AG20443 (cell line): ENCODE measurements at places on chromosomes 3 and 15.

DNA sequence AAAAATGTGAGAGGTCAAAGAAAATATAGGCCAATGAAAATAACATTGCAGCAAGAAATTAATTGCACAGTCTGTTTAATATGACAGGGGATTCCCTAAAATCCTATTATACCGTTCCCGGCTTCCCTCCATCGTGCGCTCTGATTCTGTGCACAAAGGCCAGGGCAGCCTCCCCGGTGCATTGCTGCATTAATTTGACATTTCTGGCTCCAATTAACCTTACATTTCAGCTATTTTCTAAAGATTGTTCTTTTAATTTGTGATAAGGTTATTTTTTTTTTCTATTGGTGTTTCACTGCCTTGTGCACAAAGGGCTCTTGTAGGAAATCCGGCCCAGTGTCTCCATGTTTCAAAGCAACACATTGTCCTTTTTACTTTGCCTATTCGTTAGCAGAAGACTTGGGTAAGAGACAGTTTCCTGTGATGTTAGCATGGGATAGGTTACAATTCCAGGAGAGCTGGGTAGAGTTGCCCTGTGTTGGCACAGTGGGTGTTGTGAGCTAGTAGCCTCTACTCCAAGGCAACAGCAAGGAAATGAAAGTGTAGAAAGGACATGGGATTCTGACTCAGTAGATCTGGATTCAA lies 257.3 kb upstream of the IGF1R start:
- DNase-seq = no peak

DNA sequence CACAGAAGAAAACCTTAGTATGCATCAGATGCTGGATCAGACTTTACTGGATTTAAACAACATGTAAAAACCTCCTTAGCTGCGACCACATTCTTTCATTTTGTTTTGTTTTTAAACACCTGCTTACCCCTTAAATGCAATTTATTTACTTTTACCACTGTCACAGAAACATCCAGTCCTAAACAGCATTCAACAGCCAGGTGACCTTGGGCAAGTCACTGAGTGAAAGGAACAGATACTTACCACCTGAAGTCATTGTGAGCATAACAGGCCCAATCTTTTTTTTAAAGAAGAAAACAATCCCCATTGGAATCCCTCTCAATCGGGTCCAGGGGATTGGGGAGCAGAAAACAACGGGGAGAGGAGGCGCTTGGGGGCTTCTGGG lies 390 bp downstream of the STARD5 start:
- no peak for DNase-seq

GRCh38 chr3:15171096-15171495 lies 35.0 kb upstream of the CAPN7 start:
- DNase-seq = no peak

DNA sequence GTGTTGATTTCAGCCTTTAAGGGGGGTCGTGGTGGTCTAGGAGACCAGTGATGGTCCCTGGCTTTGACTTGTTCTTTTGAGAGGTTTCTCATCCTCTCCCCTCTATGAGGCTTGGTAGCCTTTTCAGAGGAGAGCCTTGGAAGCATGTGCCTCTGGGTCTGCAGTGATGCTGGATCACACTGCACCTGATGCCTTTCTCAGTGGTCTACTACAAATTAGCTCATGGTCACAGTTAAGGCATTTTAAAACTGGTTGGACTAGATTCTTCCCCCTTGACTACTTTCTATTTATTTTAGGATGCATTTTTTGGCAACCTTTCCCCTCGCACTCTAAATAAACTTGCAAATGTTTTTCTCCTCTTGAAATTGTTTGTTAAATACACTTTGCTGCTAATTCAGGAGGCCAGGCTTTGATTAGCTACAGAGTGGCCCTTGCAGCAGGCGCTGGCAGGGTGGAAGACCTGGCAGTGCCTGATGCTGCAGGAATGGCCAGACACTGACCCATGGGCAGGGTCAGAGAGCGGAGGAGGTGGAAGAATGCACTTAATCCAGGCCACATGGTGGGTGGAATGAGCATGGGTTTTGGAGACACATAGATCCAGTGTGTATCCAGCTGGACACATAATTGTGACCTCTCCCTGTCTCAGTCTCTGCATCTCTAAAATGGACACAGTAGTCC lies 318.8 kb upstream of the CTDSPL start:
- no peak for DNase-seq

GRCh38 chr3:170867143-170867937 lies 2.7 kb downstream of the RPL22L1 start:
- DNase-seq = no peak

- no peak for DNase-seq
Observed at GRCh38 chr15:46343196-46343935, 708.5 kb downstream of the SQOR start.

GRCh38 chr15:32636410-32636809 lies 5.1 kb upstream of the SCG5 start:
- DNase-seq = no peak

- DNase-seq = no peak
Observed at GRCh38 chr15:22944651-22945050, 35.5 kb downstream of the CYFIP1 start.

DNA sequence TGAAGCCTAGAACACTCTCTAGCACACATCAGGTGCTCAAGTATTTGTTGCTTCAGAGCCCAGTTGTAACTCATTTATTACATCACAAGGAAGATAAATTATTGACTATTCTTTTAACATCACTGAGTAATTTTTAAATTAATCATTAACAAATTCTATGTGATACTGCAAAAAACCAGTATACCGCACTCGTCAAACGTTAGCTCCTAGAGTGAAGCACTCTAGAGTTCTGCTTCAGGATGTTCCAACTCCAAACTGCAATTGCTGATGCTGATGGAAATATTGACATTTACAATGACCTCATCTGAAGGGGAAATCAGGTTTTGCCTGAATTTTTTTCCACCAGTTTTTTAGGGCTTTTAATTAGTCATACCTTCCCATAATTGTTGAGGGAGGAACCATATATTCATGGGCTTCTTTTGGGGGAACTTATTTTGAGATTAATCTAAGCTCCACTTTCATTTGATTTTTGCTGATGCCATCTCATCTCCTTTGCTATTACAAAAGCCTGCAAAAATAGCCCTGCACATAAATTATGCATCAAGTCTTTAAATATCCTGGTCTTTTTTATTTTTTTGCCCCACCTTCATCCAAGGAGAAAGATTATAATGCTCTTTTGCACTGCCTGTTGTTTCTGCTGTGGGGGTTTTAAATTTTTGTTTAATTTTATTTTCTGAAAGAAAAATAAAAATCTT lies 123.0 kb upstream of the STAC start:
- no peak for DNase-seq

GRCh38 chr3:37668431-37668817 lies 193.3 kb upstream of the CTDSPL start:
- no peak for DNase-seq

DNA sequence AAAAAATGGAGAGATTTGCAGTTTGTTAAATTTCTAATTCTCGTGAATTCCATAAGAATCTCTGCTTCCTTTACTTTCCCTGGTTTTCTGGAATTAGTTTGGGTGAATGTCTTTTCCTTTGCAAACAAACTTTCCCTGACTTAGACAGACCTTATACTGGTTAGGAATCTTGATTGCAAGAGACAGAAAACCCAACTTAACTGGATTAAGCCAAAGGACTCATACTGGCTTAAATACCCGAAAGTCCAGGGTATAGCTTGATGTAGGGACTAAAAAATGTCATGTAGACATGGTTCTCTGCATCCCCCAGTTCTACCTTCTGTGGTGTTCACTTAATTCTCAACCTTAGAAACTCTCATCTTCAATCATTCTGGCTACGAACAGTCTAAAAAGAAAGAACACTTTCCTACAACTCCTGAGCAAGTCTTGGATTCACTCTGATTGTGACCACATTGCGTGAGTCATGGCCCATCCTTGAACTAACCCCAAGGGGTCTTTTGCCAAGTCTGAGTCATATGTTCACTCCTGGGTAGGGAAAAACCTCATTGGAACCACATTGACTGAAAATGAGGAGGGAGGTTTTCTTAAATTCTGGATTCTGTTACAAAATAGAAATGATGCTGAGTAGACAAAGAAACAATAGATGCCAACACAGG lies 136.0 kb upstream of the DAZL start:
- DNase-seq = peak; percentile 86

GRCh38 chr3:53035825-53036619 lies 9.9 kb downstream of the SFMBT1 start:
- no peak for DNase-seq

DNA sequence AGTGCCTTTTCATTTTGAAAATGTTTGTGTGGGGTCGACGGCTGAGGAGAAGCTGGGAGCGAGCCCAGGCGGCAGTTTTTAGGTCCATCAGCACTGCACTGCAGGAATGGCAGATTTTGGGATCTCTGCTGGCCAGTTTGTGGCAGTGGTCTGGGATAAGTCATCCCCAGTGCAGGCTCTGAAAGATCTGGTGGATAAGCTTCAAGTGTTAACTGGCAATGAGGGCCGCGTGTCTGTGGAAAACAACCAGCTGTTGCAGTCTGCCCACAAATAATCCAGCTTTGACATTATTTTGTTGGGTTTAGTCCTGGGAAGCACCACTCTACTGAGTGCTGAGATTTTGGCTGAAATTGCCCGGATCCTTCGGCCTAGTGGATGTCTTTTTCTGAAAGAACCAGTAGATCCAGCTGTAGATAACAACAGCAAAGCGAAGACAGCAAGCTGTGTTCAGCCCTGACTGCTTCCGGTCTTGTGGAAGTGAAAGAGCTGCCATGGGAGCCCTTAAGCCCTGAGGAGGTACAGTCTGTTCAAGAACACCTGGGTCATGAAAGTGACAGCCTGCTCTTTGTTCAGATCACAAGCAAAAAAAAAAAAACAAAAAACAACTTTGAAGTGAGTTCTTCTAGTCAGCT lies 13.1 kb upstream of the ANP32A start:
- DNase-seq = no peak

GRCh38 chr15:73397461-73397860 lies 28.7 kb upstream of the HCN4 start:
- DNase-seq = no peak
